ENCODE measurements at places on chromosomes 3 and 15. TPM values are rescaled to one million over a fixed set of nuclear protein-coding genes. Genes with fewer than 3 reads are reported as not detected.

MAGEL2 gene
- not detected for total RNA-seq

BAHD1 gene
- total RNA-seq, result 27.9 TPM

GUCA1C gene
- total RNA-seq, result not detected

CCR8 gene
- total RNA-seq, result 0.45 TPM

SIDT1 gene
- 34.5 TPM for total RNA-seq

NLGN1 gene
- total RNA-seq, result not detected

VIPR1 gene
- not detected for total RNA-seq

Measured in natural killer cell treated with Interleukin-12 subunit alpha and Interleukin-12 subunit beta and Interleukin-15 and Interleukin-18, amount 100 ng/mL, for 72 hours (primary cell).